Fibroblast of the aortic adventitia (primary cell): ENCODE measurements at places on chromosomes 13 and 19. TPM values are rescaled to one million over a fixed set of nuclear protein-coding genes. Genes with fewer than 3 reads are reported as not detected.

DNA sequence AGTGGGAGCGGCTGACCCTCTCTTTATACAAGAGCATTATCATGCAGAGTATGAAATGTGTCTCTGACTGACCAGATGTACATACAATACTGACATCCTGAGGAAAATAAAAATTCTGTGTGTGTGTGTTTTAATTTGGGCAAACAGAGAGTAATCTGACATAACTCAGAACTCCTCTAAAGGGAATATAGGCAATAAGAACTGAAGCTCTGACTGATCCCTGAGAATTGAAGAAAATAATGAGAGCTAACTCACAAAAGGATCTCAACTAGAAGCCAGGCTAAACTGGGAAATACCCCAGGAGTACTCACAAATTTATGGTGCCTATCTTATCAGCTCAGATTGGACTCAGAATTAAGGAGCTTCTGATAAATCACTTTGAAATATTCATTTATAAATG is 539.9 kb downstream of the OLFM4 start:
- DNase-seq: no peak

DNA sequence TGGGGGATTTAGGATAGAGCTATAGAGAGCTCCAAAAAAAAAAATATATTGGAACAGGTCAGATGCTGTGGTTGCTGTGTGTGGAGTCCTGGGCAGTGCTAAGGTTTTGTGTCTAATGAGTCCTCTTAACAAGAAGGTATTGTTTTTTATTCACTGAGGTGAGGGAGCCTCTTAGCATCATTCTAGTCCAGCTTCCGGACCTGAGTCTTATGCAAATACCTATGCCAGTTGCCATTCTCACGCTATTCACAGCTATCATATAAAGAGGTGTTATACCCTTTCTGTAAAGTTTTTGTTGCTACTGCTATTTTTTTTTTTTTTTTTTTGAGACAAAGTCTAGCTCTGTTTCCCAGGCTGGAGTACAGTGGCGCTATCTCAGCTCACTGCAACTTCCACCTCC is 1.4 kb downstream of the NLRP2 start:
- DNase-seq: no peak

GRCh38 chr19:664913-665443 is 2.0 kb upstream of the RNF126 start:
- peak; percentile 75 for DNase-seq

- peak; percentile 51 for DNase-seq
Measured at GRCh38 chr13:110023729-110024644, 237.6 kb upstream of the IRS2 start.

DNA sequence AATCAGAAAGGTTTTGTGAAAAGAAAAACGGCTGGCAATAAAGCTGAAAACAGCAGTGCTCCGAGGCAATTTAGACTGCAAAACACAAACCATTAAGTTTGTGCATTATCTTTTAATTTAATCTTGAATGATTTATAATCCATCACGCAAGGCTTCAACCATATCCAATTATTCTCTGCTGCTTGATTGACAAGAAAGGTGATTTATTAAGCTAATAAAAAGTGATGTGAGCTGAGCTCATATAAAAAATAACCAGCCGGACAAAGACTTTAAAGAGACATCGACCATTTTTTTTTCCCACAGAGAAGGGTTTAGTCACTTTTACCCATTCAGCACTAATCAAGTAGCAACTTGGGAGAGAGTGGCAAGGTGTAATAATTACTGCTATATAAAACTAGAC is 33.6 kb downstream of the TSHZ3 start:
- peak; percentile 14 for DNase-seq

DNA sequence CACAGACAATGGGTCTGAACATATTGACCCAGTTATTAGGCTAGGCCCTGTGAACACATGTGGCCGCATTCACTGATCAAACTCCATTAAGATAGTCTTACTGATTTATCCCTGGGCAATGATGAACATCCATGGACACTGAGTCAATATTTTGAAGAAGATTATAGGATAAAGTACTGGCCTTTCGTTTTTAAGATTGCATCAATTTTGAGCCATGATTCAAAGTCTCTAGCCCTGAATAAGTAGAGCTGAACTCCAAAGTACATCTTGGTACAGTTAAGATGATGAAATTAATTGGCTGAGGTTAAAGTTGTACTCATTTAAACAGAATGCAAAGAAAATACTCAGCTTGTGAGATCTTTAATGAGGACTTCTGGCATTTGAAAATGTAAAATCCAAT is 1581.9 kb downstream of the EFNB2 start:
- no peak for DNase-seq

DNA sequence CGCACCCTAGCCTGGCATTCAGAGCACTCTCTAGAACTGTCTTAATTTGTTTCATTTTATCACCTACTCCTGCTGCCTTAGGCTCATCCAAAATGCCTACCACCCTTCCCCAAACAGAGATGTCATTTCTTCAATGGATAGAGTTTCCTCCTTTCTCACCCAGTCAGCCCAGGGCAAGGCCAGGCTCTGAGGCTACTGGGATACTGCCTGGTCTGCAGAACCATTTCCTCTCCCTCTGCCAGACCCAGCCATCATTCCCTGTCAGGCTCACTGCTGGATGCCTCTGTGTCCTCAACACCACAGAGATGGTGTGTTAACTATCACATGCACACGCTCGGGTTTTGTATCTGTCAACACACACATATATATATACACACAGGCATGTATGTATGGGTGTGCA is 47.2 kb downstream of the C13orf42 start:
- no peak for DNase-seq

DNA sequence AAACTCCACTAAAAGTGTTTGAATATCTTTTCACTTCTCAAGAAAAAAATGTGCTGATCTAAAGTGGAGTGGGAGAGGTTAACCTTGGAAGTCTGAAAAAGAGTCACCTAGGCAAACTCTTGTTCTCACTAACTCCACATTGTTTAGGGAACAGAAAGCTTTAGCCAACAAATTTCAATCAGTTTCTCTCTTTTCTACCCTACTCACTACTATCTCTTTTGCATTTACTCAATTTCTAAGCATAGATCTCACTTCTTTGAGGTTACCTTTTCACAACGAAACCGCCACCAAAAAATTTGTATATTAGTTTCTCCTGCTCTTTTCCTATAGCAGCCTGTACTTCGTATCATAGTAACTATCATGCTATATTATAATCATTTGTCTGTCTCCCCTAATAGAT is 6.3 kb downstream of the NHLRC3 start:
- no peak for DNase-seq

GRCh38 chr13:31733066-31733465 is 6.3 kb upstream of the RXFP2 start:
- DNase-seq: peak; percentile 40

- peak; percentile 8 for DNase-seq
Measured at GRCh38 chr13:21458451-21458812, 671 bp downstream of the ZDHHC20 start.

BRSK1 gene
- total RNA-seq: 5.2 and 9.0 TPM in 2 replicates

HCST gene
- total RNA-seq: 0.81 and 2.7 TPM in 2 replicates

LENG8 gene
- 21.7 and 41.7 TPM in 2 replicates for total RNA-seq
